ENCODE measurements at places on chromosomes 1 and 21. TPM values are rescaled to one million over a fixed set of nuclear protein-coding genes. Genes with fewer than 3 reads are reported as not detected.

Gene PLOD1
- 54.8 TPM for total RNA-seq

Gene MAP10
- 0.38 TPM for total RNA-seq

Gene EPRS1
- 212 TPM for total RNA-seq

- no peak for DNase-seq
These were observed 1.8 kb upstream of the TBX15 start for GRCh38 chr1:118989878-118990378.

DNA sequence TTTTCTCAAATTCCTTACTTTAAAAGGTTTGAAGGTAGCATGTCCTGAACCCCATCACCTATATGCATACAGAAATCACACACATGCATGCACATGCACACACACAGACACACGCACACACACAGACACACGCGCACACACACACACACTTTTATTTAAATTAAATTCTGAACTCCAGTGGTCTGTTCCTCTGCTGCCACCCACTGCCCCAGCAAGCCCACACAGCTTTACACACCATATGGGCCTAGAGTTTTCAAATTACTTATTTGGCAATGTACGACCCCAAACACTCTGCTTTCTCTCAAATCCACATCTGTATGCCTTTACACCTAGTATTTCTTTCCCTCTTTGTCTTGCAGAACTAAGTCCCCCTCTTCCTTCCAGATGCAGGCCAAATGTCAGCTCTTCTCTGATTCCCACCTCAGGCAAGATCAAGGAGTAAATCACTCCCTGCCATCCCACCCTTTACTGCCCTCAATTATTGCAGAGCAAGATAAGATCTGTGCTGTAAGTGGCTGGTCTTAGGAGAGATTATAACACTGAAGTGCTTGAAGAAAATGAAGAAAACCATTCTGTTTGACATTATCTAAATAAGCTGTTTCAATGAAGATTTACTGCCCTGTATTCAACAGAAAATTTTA is 429.9 kb upstream of the CXADR start:
- DNase-seq: no peak

DNA sequence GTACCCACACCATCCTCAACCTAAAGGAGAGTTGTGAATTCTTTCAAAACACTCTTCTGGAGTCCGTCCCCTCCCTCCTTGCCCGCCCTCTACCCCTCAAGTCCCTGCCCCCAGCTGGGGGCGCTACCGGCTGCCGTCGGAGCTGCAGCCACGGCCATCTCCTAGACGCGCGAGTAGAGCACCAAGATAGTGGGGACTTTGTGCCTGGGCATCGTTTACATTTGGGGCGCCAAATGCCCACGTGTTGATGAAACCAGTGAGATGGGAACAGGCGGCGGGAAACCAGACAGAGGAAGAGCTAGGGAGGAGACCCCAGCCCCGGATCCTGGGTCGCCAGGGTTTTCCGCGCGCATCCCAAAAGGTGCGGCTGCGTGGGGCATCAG is 638 bp upstream of the OLIG2 start:
- DNase-seq: no peak

Data from bronchial epithelial cell (primary cell).